ENCODE measurements at places on chromosomes 6 and 20.

DNA sequence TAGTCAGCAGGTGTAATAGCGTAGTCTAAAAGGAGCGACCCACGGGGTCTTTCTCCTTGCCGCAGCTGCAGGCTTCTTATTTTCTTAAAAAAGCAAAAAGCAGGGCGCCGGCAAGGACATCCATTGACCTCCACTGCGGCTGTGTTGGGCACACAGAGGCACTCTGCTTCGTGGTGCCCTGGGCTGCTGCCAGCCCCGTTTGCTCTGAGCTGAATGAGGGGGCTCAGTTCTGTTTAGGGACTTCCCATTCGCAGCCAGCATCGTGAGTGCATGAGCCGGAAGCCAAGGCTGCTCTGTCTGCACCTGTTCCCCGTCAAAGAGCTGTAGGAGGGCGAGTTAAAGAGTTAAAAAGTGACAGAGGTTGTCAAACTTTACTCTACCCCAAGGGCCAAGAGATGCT, 1.7 kb upstream of the SLC22A2 start:
- no peak for DNase-seq

DNA sequence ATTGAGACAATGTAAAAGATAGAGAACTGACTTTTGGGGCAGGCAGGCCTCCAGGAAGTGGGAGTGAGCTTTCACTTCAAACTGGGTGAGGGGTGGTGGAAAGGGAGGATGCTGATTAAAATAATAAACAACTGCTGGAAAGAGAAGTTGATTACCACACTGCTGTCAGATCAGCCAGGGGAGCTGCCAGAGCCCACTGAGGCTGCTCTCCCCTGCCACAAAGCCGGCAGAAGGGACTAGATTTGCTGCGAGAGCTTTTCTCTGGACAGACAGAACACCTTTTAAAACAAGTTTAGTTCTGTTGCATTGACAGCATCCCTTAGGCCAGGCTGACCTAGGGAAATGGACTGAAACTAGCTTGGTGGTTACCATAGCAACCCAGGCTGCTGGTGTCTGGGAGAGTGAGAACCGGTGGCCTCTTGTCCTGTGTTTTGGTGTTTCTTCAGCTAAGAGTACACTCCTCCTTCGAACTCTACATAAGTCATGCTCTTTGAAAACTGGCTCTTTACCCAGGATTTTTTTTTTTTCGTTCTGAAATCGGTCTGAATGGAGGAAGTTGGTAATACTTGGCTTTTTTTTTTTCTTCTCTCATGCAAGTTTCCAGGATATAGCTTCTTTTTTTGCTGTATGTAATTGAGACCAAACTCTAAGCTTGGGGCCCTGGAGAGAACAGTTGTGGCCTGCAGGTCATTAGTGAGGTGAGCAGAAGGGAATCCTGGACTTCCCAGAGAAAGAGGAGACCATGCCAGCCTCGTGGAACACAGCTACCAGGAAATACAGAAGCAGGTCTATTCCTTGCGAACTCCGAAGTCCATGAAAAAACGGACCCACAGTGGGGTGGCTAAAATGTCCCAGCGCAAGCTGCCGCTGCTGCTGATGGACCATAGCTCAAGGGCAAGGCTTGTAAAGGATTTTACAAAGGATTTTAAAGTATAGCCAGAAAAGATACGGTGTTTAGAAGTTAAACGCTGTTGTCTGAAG, 374.4 kb downstream of the UTRN start:
- peak; percentile 3 for DNase-seq

DNA sequence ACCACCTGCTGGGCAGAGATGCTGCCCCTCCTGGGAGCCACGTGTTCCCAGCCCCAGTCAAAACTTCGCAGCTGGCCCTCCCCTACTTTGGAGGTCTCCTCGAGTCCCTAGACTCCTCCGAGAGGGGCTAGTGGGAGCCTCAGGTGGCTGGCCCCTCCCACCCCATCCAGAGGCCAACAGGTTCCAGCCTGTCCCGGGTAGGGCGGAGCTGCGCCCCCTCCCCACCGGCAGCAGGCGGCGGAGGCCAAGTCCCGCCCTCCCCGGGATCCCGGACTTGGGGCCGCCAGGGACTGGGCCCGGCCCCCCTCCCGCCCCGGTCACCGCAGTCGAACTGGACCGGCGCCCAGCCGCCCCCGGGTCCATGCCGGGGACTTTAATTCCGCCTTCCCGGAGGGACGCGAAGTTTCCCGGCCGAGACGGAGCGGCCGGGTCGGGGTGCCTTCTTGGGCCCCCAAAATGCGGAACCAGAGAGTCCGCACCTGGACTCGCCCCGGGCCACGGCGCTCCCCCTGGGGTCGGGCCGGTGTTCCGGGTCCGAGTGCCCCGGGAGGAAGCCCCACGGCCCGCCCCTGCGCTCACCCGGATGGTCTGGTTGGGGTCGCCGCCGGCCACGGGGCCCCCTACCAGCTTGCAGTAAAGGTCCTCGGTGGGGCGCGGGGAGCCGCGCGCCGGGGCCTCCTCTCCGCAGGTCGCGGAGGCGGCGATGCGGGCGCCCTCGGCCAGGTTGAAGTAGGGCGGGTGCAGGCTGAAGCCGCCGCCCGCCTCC, 559 bp downstream of the LAMA5 start:
- no peak for DNase-seq

DNA sequence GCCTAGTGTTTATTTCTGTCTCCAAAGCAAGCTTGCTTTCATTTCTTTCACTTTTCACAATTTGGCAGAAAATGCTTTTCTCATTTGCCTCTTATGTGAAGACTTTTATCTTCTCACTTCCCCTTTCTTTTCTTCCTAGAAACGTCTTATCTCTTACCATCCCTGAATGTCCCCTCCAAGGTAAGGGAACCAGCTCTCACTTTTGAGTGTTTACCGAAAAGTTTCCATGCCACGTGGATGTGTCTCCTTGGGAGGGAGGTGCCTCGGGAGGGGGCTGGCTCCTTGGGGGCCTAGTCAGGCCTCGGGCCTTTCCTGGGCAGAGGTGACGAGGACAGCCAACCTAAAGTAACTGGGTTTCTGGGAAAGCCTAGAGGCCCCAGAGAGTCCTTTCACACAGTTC, 127.4 kb downstream of the CD24 start:
- DNase-seq: no peak

DNA sequence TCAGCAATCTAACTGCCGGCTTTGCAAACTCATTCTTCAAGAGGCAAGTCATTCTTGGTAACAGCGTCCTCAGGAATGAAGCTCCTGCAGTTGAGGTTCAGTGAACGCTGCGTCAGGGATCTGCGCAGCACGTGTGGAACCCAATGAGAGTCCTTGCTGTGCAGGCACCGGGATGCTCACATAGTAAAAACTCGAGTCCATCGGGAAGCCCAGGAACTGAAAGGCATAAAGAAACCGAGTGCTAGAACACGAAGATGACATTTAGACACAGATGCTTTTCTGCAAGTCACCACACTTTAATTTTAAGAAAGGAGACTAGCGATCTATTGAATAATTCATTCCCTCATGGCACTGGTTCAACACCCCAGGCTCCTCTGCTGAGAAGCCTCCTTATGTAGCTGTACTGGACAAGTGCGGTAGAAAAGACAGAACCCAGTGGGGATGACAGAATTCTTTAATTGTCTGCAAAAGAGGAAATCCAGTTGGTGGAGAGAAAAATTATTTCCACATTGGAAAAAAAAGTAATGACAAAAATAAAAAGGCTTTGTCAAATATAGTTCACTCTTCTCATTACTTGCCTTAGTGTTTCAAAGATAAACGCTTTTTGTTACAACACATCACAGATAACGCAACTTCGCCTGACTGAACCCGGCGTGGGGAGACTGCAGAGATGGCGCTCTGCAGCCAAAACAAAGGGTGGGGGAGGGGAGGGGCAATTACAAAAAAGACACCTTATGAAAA, 1.9 kb upstream of the AFDN start:
- no peak for DNase-seq

- DNase-seq: no peak
Measured at GRCh38 chr6:68256391-68256790, 378.7 kb upstream of the ADGRB3 start.

DNA sequence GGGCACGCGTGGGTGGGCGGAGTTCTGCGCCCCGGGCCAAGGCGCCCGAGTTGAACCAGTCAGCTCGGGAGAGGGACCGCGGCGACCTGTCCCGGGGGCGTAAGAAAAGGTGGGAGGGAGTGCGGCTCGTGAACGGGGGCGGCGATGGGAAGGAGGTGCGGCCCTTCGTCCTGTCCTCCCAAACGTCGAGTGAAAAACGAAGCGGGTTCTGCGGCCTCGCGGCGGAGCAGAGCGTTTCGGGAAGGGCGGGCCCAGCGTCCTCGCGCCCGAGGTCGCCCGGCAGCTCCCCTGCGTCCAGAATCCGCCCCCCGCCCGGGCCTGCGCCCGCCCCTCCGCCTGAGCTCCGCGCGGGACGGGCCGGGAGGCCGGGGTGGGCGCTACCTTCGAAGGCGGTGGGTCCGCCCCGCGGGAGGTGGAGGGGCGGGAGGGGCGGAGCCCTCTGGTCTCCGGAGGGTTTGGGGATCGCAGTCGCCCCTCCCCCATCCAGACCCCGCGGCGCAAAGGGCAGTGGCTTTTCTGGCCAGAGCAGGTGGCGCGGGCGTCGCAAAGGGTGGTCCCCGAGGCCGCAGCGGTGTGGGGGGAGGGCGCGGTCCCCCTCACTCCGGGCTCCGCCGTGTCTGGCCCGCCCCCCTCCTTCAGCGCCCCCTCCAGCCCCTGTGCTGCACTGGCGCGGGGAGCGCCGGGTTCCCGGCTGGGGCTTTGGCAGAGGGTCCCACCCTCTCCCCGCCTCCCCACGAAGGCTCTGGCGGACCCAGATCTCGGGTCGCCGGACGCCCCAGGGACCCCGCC, 838 bp downstream of the STMN3 start:
- no peak for DNase-seq

- no peak for DNase-seq
Measured at GRCh38 chr20:4476903-4477500, 244.7 kb upstream of the PRND start.

GRCh38 chr6:137798846-137799245, 68.2 kb upstream of the TNFAIP3 start:
- no peak for DNase-seq

- no peak for DNase-seq
Measured at GRCh38 chr6:13575377-13575775, 975 bp downstream of the SIRT5 start.

GRCh38 chr6:127824061-127824460, 76.8 kb downstream of the THEMIS start:
- no peak for DNase-seq

DNA sequence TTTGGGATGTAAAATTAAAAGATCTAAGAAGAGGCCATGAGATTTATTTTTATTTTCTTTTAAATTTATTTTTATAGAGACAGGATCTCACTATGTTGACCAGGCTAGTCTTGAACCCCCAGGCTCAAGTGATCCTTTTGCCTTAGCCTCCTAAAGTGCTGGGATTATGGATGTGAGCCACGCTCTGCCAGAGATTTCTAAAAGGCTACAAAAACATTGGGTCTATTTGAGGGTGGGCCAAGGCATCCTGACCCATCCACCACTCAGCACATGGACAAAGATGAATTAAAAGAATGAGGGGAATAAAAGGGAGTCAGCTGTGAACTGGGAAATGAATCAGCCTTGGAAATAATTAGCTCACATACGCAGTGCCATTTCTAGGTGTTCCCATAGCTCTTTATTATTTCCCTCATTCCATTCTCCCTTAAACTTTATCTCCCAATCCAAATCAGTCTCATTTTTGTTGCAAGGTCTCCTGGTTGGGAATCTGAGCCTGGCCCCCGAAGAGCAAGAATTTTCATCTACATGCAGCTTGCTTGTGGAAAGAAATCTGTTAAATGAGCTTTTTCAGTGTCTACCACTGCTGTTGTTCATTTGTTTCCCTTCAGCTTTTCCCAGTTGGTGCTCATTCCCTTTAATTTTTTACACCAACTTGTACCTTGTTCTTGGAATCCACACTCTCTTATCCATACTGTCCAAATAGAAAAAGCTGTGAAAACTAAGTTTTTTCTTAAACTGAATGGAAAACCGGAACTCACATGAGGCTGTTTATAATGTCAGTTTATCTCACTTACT, 66.9 kb downstream of the MKKS start:
- DNase-seq: no peak

DNA sequence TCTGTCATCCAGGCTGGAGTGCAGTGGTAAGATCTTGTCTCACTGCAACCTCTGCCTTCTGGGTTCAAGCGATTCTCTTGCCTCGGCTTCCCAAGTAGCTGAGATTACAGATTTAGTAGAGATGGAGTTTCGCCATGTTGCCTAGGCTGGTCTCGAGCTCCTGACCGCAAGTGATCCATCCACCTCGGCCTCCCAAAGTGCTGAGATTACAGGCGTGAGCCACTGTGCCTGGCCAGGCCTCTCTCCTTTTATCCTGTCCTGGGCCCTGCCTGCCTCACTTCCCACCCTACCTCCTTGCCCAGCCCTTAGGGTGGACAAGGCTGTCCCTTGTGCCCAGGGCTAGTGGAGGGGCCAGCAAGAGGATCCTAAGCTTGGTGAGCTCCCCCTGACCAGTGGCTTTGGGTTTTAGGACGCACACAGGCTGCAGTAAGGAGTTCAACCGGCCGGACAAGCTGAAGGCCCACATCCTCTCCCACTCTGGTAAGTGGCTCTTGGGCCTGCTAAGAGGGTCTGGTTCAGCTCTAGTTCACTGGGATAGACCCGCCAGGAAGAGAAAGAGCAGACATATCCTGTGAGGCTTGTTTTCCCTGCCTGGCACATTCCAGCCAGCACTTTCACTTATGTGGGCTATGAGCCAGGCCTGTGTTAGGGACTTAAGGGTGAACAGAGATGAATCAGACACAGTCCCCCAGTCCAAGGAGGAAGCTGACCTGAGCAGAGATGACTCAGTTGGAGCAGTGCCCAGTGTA, 21.9 kb upstream of the CHMP4B start:
- DNase-seq: no peak

DNA sequence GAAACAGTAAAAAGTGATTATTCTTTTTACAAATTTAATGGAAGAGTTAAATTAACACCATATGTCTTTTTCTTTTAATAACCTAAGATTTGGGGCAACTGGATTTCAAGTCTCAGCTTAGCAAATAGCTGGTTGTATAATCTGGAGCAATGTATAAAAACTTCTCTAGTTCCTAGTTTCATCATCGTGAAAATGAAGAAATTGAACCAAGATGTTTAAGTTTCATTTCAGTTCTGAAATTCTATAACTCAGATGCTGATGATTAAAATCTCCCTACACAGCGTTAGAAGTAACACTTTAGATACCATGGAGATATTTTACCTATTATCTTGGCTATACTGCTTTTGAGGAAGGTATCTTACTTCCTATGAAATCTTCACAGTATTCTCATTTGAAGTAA, 252.0 kb downstream of the KIF16B start:
- DNase-seq: no peak

- DNase-seq: no peak
Measured at GRCh38 chr20:11045412-11046175, 371.8 kb upstream of the JAG1 start.

DNA sequence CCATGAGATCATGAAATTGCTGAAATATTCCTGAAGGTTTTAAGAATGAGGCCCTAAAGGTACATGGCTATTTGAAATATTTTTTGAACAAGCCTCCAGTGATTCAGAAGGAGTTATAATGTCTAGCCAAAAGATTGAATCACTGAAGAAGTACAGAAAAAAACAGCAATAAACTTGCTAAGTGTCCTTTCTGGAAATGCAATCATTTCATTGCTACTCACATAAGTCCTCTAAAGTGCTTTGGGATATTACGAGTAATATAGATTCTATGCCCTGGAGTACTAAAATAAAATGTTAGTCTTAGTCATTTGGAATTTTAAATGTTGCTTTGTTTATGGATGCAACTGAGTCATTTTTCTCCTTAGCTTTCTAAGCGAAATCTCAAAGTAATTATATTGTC, 32.7 kb downstream of the CENPW start:
- DNase-seq: no peak
